ENCODE measurements at places on chromosomes 16 and 17.

- DNase-seq = no peak
Measured at GRCh38 chr16:67146523-67147357, 4.1 kb downstream of the B3GNT9 start.

- no peak for DNase-seq
Measured at GRCh38 chr16:4909825-4910224, 27.1 kb downstream of the PPL start.

GRCh38 chr16:51048544-51048943 is 102.5 kb downstream of the SALL1 start:
- DNase-seq = no peak

GRCh38 chr17:954431-955164 is 25.0 kb downstream of the NXN start:
- DNase-seq = peak; percentile 45

- DNase-seq = no peak
Measured at GRCh38 chr17:29495011-29495410, 71.8 kb downstream of the ABHD15 start.

GRCh38 chr17:21400816-21401593 is 24.8 kb downstream of the KCNJ12 start:
- DNase-seq = no peak

DNA sequence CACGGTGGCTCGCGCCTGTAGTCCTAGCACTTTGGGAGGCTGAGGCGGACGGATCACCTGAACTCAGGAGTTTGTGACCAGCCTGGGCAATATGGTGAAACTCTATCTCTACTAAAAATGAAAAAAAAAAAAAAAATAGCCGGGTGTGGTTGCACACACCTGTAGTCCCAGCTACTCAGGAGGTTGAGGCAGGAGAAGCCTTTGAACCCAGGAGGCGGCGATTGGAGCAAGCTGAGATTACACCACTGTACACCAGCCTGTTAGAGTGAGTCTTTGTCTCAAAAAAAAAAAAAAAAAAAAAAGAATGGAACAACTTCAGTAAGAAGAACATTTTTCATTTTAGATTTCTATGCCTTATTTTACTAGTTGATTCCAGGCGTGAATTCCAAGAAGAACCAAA is 2.7 kb downstream of the NUP85 start:
- no peak for DNase-seq

- DNase-seq = no peak
Measured at GRCh38 chr17:8719291-8720246, 25.1 kb downstream of the CCDC42 start.

GRCh38 chr17:82839617-82840292 is at the start of gene ZNF750:
ZNF750 (minus strand) TSS chr17:82840022; CDS start chr17:82832454, 7,568 bp downstream.
- no peak for DNase-seq
